GM12891 (cell line): ENCODE measurements at places on chromosomes 6 and 20.
A peak's percentile ranks its signal among the peaks of the same experiment; 100 is the strongest.

- DNase-seq: no peak
Observed at GRCh38 chr20:21266191-21266536, 37.0 kb upstream of the XRN2 start.

GRCh38 chr20:44644230-44644617 is 7.3 kb downstream of the ADA start:
- DNase-seq: no peak

DNA sequence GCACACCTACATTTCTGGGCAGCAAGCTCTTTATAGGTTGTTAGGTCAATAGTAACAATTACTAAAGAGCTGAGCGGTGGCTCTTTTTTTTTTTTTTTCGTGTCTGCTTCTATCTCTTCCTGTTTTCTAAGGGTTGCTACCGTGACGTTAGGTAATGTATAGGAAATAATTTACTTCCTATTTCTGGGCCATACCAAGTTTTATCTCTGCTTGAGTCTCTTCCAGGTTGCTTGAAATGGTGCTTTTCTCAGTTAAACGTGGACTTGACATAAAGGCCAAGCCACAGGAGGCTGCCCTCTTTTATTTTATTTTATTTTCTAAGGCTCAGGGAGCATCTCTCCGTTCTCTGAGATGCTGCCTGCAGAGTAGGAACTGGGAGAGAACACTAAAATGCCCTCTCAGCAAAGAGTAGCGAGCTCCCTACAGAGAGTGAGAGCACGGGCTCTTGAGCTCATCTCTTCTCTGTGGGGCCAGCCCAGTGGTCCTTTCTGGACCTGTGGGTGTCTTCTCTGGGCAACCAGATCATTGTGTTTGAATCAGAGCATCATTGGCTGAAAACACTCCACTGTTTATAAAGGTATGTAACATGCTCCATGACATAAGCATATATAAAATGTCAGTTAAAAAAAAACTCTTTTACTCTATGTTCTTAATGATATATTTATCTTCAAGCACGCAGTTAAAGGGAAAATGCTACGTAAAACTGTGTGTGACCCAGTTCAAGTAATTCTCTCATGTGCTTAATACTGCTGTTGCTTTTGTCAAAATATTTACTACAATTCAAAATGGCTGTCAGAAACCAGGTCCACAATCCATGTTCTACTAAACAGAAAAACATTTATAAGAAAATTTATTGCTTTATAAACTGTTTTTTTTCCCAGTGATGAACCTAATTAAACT is at the start of gene ZNF831:
Gene ZNF831 (plus strand): TSS at position 191 of the 900 bp plus-strand sequence. CDS start 27,199 bp downstream, outside the sequence.
- no peak for DNase-seq

- no peak for DNase-seq
Observed at GRCh38 chr20:46916258-46916603, 21.6 kb downstream of the EYA2 start.

DNA sequence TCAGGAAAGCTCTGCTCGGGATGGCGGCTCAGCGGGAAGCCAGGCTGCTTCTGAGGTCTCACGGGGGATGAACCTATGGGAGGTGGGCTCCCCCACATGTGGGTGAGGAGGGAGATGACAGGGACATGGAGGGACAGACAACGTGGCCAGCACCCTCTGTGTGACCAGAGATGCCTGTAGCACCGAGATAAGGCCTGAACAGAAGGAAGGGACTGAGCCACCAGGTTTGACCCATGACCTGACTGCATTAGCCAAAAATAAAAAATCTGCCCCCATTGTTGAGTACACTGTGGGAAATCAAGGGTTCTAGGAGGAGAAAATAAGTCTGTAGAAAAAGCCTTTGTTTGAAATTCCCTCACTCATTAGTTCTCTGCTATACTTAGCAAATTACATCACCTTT is 105.7 kb downstream of the RNASET2 start:
- DNase-seq: no peak

DNA sequence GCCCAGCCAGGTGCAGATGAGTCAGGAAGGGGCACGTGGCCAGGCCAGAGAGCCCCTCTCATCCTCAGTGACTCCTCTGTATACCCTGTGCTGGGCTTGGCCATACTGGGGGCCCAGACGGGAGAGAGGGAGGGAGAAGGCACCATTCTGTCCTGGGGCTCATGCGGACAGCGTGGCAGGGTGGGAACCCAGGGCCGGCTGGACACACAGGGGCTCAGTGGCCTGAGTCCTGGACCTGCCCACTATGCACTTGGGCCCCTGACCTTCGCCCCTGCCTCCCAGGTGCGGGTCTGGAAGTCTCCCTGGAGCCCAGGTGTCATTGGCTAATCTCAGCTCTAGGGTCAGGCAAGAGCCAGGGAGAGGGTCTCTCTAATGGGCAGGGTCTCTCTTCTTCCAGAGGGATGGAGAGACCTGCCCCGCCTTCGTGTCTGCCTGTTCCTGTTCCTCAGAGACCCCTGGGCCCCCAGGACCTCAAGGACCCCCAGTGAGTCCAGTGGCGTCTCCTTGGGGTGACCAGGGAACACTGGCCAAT is 27.7 kb downstream of the COL20A1 start:
- DNase-seq: no peak

DNA sequence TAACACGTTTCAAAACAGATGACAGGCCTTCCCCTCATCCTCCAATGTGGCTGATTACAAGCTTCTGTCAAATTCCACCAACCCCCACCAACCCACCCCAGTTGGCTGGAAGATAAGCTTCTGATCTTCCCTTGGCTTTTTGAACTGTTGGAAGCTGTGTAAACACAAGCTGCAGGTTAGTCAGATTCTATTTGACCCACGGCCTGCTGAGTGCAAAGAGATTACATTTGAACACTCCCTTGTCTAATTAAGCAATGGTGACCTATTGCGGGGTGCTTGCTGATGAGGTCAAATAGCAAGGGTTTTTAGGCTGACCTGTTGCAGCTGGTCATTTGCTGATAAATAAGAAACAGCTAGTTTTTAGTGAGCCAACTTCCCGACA is 379.7 kb downstream of the BMP2 start:
- DNase-seq: no peak

GRCh38 chr6:149134511-149134933 is 183.0 kb upstream of the TAB2 start:
- no peak for DNase-seq

DNA sequence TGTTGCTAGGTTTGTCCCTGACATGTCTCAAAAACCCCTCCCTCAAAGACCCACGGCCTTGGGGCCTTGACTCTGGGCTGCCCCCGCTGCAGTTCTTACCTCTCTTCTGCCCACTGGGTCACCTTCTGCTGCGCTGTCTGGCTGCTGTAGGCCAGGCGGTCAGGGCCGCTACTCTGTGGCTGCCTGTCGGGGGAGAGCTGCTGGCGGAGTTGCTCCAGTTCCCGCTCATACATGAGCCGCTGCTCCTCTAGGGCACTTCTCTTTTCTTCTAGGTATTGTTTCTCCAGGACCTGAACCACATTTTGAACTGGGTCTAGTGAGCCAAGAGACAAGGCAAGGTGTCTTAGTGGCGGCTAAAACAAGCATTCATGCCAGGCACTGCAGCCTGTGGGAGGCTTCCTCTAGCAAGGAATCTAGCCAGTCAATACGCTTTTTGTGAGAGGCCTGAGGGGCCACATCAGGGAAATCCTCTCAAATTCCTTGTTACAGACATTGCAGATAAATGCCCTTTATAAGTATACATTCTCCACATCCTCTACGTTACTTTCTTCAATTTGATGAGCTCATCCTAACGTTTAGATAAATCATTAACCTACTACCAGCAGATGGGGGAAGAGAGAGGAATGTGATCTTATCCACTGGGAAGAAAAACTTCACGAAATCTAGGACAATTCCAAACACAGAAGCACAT is 110.3 kb upstream of the NUP153 start:
- DNase-seq: no peak

DNA sequence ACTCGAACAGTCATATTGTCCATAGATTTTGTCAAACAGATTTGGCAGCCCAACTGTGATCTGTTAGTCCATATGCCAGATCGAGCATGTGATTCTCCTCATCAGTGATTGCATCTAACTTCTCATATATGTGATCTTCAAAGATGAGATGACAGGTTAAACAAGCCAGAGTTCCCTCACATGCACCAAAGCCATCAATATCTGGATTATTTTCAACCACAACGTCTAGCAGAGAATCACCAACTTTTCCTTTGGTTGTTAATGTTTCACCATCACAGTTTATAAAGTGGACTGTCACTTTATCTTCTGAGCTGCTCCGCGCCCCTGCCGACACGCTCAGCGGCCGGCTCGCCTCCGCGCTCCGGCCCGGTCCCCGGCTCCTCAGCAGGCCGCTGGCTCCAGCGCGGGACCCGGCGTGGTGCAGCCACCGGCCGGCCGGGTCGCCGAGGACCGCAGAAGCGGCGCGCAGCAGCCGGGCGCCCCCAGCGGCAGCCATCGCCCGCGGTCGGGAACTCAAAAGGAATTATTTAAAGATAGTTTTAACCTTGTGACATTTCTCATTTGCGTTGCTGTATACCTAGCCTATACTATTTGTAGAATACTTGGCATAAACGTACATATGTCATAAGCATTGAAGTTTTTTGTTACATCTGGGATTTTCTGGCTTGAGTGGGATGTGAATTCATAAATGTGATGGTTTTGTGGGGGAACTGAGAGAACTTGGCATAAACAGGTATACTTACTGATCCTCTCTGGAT is 40.1 kb upstream of the DYNLRB1 start:
- peak; percentile 34 for DNase-seq

GRCh38 chr20:30286157-30286556 is 971.3 kb upstream of the DEFB115 start:
- DNase-seq: no peak

- DNase-seq: no peak
Observed at GRCh38 chr6:110356778-110357177, 1.4 kb downstream of the METTL24 start.

DNA sequence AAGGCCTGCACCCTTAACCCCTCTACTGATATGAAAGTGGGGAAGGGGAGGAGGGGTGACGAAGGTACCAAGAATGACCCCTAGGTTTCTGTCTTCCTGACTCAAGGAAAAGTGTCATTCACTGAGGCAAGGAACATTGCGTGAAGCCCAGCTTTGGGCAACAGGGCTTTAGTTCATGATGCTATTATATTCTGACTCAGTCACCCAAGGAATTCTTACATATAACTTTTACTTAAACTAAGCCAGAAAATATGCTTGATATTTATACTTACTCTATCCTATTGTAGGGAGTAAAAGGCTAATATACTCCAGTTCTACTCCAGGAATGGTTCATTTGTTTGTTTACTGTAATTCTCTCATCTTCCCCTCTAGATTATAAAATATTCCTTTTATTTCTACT is 60.5 kb downstream of the DOP1A start:
- DNase-seq: no peak

DNA sequence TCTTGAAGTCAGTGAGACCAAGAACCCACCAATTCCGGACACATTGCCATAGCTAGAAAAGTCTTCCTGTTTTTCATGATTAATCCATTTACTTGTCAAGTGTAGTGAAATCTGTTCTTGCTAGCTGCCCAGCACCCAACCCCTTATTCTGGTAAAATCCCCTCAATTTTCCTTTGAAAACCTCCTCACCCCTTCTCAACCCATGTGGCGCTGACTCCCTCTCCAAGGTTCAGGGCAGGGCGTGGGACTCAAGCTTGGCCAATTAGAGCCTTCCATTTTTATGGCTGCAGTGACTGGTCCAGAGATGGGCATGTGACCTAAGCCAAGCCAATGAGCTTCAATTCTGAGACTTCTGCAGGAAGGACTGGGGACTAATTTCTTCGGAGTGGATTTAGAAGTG is 9.8 kb upstream of the ZBP1 start:
- DNase-seq: no peak

- DNase-seq: peak; percentile 38
Observed at GRCh38 chr20:5797843-5798462, 47.8 kb downstream of the SHLD1 start.

GRCh38 chr6:36169023-36170007 is 27.2 kb upstream of the BRPF3 start:
- DNase-seq: no peak

GRCh38 chr20:31664696-31665354 is 27.1 kb downstream of the COX4I2 start:
- DNase-seq: no peak

DNA sequence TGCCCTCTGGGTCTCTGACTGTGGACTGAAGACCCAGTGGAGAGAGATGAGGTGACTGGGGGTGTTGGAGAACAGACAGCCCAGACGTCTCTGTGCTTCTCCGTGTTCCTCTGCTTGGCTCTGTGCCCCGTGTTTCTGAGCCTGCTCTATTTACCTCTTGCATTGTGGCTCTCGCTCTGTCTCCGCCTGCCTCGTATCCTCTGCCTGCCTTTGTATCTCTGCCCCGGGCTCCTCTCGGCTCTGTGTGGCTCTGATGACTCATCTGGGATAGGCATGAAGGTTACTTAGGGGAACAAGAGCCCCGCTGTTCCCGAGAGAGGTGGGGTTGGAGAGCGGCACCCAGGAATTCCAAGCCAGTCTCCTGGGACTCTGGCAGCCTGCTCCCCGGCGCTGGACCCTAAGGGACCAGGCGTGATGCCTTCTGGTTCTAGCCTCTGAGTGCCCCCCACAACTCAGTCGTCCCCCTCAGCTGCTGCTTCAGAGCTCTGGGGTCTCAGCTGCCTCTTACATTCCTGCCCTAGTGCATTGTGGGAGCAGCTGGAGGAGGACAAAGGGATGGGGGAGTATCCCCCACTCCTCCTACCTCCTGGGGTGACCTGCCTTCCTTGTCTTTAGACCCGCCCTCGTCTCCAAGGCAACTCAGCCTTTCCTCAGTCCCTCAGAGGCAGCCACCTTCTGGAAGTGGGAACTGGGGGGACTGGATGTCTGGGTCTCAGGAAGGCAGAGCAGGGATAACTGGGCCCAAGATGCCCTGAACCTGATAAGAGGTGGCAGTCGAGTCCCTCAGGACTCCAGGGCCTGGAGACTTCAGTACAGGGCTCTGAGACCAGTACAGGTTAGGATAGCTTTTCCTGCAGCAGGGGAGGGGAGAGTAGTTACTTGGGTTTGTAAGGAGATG is 1.9 kb downstream of the DDR1 start:
- no peak for DNase-seq

DNA sequence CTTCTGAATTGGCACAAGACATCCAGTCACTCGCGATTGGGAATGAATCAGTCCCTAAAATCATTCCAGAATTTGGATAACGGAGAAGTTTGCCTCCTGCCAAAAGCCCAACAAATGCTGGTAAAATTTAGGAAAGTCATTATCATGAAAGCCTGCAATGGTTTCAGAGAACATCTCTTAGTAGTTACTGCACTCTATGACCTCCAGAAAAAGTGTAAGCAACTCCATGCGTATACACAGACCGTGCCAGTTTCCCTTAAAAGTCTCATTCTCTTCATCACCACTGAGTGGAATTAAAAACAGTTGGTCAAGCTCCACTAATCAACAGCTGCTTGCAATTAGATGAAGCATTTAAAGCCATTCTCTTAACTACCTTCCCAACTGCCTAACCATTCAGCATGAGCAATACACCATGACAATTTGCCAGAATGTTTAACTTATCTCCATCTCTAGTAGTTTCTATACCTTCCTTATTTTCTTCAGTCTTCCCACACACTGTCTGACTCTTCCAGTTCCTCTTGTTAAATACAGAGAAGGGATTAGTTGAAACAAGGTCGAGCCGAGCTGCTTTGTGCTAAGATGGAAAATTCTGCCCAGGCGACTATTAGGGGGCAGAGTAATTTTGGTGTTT is 183.6 kb upstream of the PRDM1 start:
- no peak for DNase-seq

- no peak for DNase-seq
Observed at GRCh38 chr20:47432834-47433210, 68.9 kb upstream of the NCOA3 start.

- DNase-seq: no peak
Observed at GRCh38 chr6:11891547-11891946, 112.9 kb upstream of the ADTRP start.
